ENCODE measurements at places on chromosomes 7 and 10. TPM values are rescaled to one million over a fixed set of nuclear protein-coding genes. Genes with fewer than 3 reads are reported as not detected.
A peak's percentile ranks its signal among the peaks of the same experiment; 100 is the strongest.

Gene TMEM196
- total RNA-seq: not detected

Gene STEAP1B
- 0.69 TPM for total RNA-seq

Gene ARL4A
- total RNA-seq: 14.3 TPM

Gene PDE1C
- 192 TPM for total RNA-seq

Gene FXYD4
- total RNA-seq: not detected

Gene SEC61A2
- 11.0 TPM for total RNA-seq

Gene NEURL1
- not detected for total RNA-seq

Gene SFTPA1
- 0.17 TPM for total RNA-seq

Gene SEMA3C
- 71.7 TPM for total RNA-seq

Gene ASB4
- 8.7 TPM for total RNA-seq

Gene GNAT3
- not detected for total RNA-seq

Gene GIMAP7
- total RNA-seq: 24.1 TPM

Gene CDNF
- 2.0 TPM for total RNA-seq

Gene STAM
- total RNA-seq: 22.8 TPM

Gene TCF7L2
- 13.5 TPM for total RNA-seq

Gene SFTPD
- 0.69 TPM for total RNA-seq

GRCh38 chr7:103944230-103944900, 45.1 kb downstream of the RELN start:
- no peak for DNase-seq

- DNase-seq: no peak
Observed at GRCh38 chr10:120827251-120827875, 23.8 kb upstream of the WDR11 start.

DNA sequence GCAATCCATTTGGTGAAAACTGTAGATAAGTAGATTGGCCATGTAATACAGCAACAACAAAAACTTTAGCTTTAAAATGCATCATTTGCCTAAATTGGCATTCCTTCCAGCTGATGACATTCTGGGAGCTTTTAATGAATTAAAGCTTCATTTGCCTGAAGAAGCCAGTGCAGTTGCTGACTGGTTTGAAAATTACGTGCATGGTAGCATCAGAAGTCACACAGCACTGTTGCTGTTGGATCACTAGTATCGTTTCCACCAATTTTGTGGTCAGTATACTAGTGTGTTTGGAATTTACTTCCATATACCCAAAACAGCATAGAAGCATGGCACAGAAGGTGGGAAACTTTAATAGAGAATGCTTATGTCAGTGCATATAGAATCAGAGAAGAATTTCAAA, 194.9 kb downstream of the ETV1 start:
- DNase-seq: no peak

DNA sequence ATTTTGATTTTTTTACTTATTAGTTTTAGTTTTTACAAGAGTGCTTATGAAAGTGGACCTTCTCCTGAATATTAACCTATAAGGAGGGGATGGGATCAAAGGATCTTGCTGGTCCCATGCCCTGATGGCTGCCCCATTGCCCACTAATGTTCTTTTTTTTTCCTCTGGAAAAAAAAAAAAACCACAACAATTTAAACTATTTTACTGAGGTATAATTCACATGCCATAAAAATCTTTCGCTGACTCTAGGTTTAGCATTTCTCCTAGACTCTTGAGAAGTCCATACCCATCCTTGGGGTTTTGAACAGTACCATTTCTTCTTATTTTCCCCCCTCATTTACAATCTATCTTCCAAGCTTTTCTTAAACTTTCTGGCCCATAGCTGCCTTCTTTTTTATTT, 481.8 kb downstream of the TFEC start:
- no peak for DNase-seq

DNA sequence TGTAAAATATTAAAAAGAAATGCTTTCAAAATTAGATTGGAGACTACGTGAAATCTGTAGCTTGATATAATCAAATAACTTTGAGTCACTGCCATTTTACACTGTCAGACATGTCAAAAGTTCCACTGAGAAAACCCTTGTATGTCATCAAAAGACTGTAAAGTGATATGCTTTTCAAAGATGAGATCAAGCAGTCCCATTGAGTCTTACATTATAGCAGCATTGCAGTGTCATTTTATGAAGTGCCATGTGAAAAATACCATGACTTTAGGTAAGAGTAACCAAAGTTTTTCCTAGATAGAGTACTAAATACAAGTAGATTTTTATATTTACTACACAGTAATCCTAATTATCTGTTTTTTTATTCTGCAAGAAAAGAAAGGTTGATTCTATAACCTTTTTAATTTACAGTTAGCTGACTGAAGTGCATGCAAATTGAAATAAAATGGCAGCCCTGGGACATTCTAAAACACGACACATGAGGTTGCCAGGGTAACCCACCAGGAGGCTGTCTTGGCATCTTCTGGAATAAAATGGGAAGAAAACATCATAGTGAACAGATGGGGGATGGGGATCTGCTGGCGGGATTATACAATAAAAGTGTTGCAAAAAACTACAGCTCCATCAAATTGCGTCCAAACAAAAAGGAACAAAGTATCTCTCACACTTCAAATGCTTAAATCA, 91.3 kb upstream of the TMEM106B start:
- DNase-seq: no peak

DNA sequence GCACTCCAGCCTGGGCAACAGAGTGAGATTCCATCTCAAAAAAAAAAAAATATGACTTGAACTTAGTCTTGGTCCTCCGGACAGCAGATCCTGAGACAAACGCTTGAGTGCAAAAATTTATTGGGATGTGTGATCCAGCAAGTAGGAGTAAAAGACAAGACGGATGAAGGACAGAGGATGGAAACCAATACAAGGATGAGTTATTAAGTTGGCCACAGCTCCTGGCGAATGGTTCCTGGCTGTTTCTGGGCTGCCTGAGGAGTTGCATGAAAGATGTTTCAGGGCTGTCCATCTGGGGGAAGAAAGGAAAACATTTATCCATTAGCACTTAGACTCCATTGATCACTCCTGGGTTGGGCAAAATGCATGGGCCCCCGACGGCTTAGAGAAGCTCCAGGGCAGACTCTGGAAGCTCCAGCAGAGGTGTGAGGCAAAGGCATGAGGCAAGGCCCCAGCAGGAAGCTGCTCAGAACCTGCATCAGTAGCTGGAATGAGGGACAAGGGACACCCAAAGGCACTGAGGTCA, 98.3 kb upstream of the ZNF438 start:
- no peak for DNase-seq

GRCh38 chr10:88926566-88927415, 25.8 kb downstream of the ACTA2 start:
- DNase-seq: no peak

DNA sequence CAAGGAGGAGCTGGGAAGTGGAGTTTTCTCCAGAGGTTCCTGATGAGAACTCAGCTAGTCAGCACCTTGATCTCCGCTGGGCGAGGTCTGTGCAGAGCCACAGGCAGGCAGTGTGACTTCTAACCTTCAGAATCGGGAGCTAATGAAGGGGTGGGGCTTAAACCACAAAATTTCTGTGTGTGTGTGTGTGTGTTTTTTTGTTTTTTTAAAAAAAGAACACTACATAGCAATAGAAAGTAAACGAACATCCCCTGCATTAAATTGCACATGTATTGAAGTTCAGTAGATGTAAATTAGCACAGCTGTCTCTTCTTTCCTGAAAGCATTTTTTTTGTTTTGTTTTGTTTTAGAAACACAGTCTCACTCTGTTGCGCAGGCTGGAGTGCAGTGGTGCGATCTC, 46.2 kb downstream of the RBM17 start:
- DNase-seq: no peak

DNA sequence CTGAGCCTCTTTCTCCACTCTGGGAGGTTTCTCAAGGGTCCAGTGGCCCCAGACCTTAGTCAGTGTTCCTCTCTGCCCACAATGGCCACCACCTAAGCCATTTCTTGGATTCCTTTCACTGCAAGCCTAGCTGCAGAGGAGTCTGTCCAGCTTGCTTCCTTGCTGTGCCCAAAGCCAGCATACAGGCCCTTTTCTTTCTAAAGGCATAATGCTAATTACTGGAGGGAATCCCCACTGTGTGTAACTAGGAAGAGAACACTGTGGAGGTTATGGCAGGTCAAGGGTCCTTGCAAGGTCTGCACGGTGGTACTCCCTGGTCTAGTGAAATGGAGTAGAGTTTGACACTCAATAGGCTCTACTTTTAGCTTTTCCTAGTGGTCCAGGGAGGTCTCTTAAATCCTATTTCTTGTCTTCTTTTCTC, 70.4 kb upstream of the CC2D2B start:
- DNase-seq: no peak

DNA sequence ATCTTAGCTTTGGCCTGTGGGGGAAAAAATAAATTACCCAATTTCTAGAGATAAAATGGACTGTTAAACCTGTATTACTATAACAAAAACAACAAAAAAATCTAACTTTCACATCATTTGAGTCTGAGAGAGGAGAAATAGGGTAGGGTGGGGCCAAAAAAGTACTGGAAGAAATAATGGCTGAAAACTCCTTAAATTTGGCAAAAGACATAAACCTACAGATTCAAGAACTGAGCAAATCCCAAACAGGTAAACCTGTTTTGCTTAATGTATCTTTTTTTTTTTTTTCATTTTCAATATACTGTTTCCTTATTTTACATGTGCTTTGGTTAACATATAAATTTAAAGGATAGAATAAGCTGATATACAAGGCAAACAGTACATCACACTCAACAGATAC, 27.1 kb downstream of the SYPL1 start:
- no peak for DNase-seq

- no peak for DNase-seq
Observed at GRCh38 chr10:60139798-60140566, 233.6 kb upstream of the CCDC6 start.

- DNase-seq: no peak
Observed at GRCh38 chr7:5453566-5454075, 30.0 kb upstream of the TNRC18 start.

GRCh38 chr10:105691811-105692210, 1050.7 kb downstream of the SORCS3 start:
- no peak for DNase-seq

DNA sequence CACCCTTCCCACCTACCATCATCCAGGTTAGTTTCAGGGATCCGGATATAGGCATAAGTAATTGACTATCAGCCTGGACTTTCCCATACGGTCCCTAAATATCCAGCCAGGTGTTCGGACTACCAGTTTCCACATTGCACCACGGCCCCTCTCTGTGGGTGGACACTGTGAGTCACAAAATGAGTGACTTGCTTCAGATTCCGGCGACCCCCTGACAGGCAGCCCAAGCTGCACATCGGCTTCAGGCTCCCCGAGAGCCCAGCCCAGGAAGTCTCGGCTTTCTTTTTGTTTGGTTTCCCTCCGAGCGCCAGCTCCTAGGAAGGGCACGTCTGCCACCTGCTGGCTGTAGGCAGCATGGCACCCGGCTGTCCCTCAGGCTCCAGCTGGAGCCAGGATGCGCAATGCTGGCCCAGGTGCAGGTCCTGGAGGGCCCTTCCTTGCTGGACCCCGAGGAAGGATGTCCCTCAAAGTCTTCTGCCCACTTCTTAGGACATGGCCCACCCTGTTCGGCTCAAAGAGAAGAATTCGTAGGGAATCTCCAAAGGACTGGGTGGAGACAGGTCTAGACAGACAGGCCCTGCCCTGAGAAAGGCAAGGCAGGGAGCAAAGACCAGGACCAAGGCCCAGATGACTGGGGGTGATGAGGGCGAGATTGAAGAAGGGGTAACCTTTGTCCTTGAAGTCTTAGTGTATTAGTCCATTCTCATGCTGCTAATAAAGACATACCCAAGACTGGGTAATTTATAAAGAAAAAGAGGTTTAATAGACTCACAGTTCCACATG, 10.6 kb downstream of the HABP2 start:
- peak; percentile 85 for DNase-seq

- no peak for DNase-seq
Observed at GRCh38 chr10:50968386-50969091, 83.1 kb upstream of the A1CF start.

- no peak for DNase-seq
Observed at GRCh38 chr10:71272056-71272771, 46.8 kb upstream of the SLC29A3 start.

- no peak for DNase-seq
Observed at GRCh38 chr10:78806681-78807221, 262.0 kb upstream of the ZMIZ1 start.

- no peak for DNase-seq
Observed at GRCh38 chr7:135180122-135180521, 9.6 kb upstream of the CYREN start.

DNA sequence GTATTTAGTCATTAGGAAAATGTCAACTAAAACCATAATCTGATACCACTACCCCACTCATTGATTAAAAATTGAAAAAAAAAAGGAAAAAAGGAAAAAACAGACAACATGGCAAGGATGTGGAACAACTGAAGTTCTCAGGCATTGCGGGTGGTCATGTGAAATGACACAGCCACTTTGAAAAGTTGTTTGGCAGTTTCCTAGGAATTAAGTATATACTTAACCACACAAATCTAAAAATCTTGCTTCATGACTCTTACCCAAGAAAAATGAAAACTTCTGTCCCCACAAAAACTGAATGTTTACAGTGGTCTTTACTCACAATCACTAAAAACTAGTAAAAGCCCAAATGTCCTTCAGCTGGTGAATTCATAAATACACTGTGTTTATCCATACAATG, 254.5 kb downstream of the AHR start:
- no peak for DNase-seq

DNA sequence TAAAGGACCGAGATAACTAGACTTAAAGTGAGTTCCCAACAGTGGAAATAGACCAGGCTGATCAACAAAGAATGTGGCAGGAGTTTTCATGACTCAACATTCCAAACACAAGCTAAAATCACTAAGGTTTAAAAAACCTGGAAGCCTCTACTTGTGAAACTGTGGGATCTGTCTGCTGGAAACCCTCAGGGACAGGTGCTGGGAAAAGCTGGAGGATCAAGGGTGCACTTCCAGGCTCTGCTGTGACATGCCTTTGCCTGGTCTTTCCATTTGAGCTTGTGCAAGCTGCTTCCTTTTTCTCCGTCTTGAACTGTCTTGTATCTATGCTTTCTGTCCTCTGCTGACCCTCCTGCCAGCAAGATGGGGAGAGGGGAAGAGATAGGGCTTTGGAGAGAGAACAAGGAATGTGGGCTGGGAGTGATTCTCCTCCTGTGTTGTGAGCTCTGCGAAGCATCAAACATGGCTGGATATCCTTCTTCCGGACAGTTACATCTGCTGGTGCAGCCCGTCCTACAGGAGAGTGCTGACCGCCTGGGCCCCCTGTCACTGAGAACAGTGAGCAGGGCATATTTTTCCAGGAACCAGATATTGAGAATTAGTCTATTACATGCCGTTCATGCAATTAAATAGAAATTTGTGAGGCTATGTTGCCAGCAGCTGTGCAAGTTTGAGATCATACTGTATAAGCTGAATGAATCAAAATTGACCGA, 25.5 kb downstream of the ARHGAP22 start:
- DNase-seq: no peak

- no peak for DNase-seq
Observed at GRCh38 chr7:116679500-116679899, 7.5 kb downstream of the MET start.
